ENCODE measurements at places on chromosomes 1 and 21.

- DNase-seq: no peak
Observed at GRCh38 chr1:110605901-110606656, at the start of gene KCNA2. TSS of gene KCNA2 (minus strand) at chr1:110606358. CDS start at chr1:110604782, 1,576 bp downstream.

DNA sequence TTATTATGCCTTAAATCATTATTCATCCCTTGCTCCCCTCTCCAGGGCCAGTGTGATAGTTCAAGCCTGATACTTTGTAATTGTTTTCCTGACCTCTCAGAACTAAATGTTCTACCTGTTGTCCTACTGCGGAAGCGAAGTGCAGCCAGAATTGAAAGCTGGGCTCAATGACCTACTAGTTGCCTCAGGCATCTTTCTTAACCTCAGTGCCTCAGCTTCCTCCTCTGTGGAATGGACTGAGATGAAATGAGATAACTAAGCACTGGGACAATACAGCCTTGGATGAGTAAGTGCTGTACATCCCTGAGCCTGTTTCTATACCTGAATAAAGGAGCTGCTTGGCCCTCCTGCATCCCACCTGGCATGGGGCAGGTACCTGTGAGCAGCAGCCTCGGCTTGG, 26.4 kb downstream of the COL16A1 start:
- DNase-seq: no peak

- DNase-seq: no peak
Observed at GRCh38 chr1:184210862-184211261, 159.3 kb downstream of the TSEN15 start.

- DNase-seq: peak; percentile 49
Observed at GRCh38 chr1:67831850-67832513, 1.3 kb downstream of the GNG12 start.

DNA sequence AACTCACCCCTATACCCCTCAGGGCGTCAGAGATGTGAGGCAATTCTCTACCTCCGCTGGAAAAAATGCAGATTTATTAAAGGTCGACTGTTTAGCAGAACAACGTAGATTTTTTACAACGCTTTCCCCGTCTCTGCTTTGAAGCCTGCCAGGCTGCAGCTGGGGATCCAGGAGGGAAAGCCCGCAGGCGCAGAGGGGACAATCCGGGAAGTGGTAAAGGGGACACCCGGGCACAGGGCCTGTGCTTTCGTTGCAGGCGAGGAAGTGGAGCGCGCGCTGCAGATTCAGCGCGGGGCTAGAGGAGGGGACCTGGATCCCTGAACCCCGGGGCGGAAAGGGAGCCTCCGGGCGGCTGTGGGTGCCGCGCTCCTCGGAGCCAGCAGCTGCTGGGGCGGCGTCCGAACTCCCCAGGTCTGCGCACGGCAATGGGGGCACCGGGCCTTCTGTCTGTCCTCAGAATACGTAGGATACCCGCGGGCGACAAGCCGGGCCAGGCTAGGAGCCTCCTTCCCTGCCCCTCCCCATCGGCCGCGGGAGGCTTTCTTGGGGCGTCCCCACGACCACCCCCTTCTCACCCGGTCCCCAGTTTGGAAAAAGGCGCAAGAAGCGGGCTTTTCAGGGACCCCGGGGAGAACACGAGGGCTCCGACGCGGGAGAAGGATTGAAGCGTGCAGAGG, 5.5 kb downstream of the SIM2 start:
- no peak for DNase-seq

- no peak for DNase-seq
Observed at GRCh38 chr1:86739648-86740509, 35.5 kb downstream of the SH3GLB1 start.

- DNase-seq: no peak
Observed at GRCh38 chr1:86567878-86568277, 21.0 kb downstream of the CLCA4 start.

All from astrocyte of the cerebellum (primary cell).